ENCODE measurements at places on chromosomes 4 and X.
A peak's percentile ranks its signal among the peaks of the same experiment; 100 is the strongest.

DNA sequence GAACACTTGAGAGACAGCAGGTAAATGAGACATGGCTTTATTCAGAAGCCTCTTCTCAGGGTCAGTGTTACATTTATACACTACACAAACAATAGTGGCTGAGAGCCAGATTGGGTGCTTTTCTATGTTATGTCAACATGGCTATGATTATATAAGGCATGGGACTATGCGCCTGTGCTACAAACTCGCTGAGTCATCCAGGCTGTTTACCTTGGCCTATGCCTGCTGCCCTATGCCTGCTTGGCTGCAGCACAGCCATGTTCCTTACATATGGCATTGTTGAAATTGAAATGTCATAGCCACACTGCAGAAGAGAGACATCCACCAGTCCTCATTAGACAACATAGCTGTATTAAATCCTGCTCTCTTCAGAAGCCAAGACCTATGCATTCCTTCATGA, 236.3 kb upstream of the NWD2 start:
- DNase-seq: no peak

DNA sequence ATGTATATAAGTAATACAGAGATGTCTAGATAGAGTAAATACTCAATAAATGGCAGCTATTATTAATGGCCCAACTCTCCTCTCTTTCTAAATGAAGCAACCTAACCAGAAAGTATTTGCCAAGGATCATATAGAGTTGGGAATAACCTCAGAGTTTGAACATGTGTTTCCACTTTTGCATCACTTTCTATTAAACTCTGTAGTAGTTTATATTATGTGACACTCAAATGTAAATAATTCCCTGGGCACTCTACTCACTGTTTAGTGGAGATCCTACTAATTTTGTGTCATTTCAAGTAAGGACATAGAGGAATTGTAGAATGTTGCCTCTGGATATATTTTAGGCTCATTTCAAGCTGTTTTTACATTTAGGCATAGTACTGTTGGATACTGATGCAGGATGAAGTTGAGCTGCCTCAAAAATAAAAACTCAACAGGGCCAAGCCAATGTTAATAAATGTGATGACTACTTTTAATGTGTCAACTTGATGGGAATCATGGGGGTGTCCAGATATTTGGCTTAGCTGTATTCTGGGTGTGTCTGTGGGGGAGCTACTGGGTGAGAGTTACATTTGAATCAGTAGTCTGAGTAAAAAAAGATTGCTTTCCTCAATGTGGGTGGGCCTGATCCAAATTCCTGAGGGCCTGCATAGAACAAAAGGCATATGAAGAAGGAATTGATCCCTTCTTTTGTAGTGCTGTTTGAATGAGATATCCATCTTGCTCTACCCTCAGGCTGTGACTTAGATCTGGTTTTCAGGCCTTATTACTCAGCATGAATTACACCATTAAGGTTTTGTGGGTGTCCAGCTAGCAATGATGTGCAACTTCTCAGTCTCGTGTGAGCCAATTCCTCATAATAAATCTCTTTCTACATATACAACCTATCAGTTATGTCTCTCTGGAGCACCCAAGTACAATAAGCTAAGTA, 1368.2 kb downstream of the STIM2 start:
- DNase-seq: no peak

GRCh38 chr4:7042503-7043283, 479 bp upstream of the TADA2B start:
- peak; percentile 84 for DNase-seq

DNA sequence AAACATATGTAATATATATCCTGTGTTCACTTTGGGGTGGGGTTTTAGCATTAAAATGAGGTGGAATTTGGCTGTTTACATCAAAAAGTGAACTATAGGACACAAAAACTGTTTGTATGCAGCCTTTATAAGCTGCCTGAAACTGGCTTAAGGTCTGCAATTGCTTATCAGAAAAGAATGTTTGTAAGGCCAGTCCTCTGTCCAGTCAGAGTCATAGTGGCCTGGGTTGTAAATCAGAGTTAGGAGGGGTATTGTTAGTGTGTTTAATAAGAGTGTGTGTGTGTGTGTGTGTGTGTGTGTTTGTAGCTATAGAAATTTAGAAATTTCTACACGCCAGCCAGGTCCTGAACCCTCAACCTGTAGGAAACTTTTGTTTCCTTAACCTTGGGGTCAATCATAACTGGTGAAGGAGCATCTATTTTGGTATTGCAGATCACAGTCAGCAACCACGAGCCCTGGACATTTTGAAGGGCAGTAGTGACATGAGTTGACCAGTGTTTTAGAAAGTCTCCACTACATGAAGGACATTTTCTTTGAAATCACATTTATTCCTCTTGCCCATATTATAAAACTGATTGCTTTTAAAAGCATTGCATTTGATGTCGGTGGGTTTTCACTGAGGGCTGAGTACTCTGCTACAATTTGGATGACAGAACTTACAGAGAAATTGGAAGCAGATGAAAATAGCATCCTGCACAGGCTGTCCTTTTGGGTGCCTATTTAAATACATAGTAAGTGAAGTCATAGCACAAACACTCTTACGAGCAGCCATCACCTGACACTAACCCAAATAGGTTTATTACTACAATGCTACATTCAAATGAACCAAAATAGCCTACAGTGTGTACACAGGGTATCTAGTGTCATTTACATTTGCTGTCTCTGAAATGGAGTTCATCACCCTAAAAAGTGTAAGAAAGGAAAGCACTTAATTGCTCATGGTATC, 11.2 kb upstream of the TMEM154 start:
- DNase-seq: no peak

DNA sequence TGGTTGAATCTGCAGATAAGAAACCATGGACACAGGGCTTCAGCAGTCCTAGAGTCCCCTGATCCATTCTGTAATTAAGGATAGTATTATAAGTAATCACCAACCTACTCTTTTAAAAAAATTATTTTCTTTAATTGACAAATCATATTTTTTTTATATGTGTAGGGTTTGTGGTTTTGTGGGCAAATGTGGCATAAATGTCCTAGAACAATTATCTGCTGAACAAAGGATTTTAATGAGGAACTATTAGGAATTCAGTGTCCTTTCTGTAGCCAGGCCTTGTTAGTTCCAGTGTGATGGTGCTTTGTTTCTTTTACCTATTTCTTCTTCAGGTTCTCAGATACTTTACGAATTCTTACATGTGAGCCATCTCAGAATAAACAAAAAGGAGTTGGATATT, 32.4 kb downstream of the PRIMPOL start:
- DNase-seq: no peak

GRCh38 chr4:8541981-8542715, 38.0 kb upstream of the GPR78 start:
- no peak for DNase-seq

DNA sequence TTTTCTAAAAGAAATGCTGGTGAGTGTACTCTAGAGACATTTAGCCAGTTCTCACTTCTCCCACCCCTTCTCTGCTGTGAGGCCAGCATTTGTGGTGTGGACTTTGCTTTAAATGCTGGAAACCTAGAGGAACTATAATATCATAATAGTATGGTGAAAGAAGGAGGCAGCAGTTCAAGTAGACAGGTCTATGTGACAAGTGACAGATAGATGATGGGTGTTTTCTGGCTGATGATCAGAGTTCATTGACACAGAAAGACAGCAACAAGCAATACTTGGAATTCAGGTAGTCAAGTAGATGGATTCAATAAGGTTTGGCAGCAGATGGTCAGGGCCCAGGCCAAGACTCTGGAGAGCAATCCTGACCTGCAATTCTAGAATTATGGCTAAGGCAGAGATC, 317.5 kb downstream of the PCDH7 start:
- no peak for DNase-seq

- no peak for DNase-seq
Observed at GRCh38 chr4:46385946-46386345, 4.0 kb downstream of the GABRA2 start.

- DNase-seq: no peak
Observed at GRCh38 chr4:82201805-82202641, 171.8 kb downstream of the HNRNPD start.

DNA sequence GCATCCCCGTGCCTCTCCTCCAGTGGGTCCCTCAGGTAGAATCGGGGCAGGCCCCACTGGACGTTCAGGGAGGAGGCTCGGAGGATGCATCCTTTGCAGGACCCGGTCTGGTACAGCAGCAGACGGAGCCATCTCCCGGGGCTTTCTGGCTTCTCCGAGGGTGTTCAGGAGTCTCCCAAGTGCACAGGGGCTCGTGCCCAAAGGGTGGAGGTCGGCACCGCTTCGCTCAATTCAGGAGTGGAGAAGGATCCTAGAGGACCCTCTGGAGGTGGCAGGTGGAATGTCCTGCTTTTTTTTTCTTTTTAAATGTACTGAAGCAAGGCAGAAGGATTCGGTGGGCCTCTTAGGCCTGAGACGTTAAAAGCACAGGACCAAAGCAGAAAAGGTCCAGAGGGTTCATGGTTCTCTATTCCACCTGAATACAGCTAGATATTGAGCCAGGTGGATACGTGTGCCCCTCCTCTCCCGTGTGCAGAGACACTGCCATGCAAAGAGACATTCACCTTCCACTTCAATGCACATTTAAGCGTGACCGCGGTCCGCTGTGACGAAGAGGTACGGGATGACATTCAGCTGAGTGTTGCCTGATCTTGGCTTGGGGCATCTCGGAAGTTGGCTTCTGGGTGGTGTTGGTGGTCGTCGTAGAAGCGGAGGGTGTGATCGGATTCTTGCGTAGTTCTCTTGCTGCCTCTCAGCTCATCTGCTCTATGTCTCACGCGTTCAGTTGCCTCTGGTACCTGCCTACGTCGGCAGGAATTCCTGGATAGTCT, 281.2 kb upstream of the AGTR2 start:
- DNase-seq: no peak

GRCh38 chr4:76984127-76984526, 34.6 kb downstream of the SEPTIN11 start:
- DNase-seq: no peak

Measured in stimulated activated CD8-positive, alpha-beta memory T cell treated with anti-CD3 and anti-CD28 coated beads, Interleukin-2, amount 100 ng/mL, for 1 hour (primary cell).